ENCODE measurements at places on chromosomes 2 and 18.
A peak's percentile ranks its signal among the peaks of the same experiment; 100 is the strongest.

- no peak for DNase-seq
Observed at GRCh38 chr2:182187130-182187529, 201.5 kb downstream of the PPP1R1C start.

DNA sequence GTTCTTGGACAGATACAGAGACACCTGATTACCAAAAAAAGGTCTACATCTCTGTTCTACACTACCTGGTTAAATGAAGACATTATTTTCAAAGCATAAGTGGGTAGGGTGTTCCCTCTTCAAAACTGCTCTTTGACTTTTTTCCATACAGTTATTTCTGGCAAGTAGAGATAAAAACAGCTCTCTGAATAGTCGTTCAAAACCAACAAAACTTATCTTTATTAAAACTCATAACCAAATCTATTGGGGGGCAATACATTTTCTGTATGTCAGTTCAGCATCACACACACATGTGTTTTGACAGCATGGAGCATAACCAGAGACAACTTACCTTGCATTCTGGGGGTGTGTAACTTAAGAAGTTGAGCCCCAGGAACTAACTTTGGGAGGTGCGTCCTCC is 149.0 kb upstream of the EPC2 start:
- DNase-seq = no peak

- peak; percentile 6 for DNase-seq
Observed at GRCh38 chr2:174776223-174776622, 12.0 kb upstream of the CHRNA1 start.

GRCh38 chr2:118865106-118865505 is 17.7 kb upstream of the EN1 start:
- peak; percentile 37 for DNase-seq

DNA sequence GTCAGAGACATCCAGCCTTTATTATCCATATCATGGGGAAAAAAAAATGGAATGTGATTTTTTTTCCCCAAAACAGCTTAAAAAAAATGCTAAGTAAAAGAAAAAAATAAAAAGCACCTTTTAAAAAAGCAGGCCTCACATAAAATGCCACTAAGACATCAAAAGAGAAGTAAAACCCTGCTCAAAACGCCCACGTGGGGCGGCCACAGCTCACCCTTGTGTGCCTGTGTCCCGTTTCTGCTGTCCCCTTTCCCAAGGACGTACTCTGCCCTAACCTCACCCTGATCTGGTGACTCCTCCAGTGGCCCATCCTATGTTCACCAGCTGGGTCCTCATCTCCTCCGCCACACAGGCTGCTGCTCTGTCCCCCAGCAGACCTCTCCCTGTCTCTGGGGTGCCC is 125.4 kb downstream of the NEDD4L start:
- no peak for DNase-seq

GRCh38 chr2:214482728-214483127 is 71.9 kb downstream of the VWC2L start:
- peak; percentile 2 for DNase-seq

DNA sequence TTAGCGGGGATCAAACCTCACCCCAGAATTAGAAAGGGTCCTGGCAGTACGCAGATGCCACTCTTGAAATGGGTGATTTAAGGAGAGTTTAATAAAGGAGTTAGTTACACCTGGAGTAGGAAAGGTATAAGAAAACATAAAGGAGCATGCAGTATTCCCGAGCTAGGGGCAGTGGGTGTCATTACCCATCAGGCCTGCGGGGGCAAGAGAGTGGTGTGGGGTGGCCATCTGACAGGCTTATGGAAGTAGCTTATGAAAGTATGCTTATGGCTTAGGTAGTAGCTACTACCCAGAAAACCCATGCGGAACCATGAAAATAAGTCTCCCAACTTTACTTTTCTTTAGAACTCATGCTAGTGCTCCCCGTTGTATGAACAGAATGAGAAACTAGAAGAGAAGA is 568.9 kb upstream of the ACVR2A start:
- DNase-seq = peak; percentile 8

GRCh38 chr2:215272918-215273317 is 38.9 kb upstream of the ATIC start:
- no peak for DNase-seq

- DNase-seq = no peak
Observed at GRCh38 chr2:170535552-170535951, 179.6 kb upstream of the SP5 start.

DNA sequence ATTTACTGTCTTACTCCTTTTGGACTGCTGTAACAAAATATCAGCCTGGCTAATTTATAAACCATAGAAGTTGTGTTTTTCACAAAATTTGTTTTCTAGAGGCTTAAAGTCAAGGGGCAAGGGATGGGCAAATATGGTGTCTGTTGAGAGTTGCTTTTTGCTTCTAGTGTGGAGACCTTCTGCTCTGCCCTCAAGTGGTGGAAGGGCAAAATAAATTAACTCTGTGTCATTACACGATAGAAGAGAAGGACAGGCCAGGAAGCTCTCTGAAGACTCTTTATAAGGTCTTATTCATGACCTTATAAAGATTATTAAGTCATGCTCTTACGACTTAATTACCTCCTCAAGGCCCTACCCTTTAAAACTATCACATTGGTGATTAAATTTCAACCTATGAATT is 181.2 kb upstream of the LRATD1 start:
- peak; percentile 16 for DNase-seq

DNA sequence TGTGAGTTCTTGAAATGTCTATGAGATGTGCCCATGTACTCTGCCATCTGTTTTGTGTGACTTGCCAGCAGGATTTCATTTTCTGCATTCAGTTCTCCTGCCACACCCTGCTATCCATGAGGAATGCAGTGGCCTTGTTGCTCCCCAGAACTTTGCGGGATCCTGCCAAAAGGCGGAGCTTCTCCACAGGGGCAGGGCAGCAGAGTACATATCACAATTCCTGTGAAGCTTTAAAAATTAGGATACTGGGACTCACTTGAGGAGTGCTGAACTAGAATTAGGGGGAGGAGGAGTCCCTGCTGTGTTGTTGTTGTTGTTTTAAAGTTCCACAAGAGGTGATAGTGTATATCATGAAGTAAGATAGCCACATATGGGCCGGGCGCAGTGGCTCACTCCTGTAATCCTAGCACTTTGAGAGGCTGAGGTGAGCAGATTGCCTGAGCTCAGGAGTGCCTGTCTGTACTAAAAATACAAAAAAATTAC is 76.4 kb downstream of the TANC1 start:
- DNase-seq = no peak

DNA sequence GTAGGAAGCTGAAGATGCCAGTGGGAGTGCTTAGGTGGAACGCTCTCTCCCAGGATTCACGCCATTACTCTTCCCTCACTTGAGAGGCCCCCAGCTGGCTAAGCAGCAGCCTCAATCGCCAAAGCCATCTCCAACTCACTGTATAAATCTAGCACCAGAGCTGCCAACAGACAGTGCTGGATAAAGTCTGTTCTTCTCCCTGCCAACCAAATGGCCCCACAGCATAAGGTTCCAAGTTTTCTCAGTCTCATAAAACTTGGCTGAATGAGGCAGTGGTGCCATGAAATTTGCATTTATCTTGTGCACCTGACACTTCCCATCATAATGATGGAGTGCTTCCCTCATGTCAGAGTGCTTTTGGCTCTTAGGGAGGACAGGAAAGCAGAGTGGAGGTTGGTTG is 428.2 kb upstream of the ETAA1 start:
- no peak for DNase-seq

GRCh38 chr18:78861116-78861515 is 118.5 kb upstream of the SALL3 start:
- DNase-seq = no peak

- DNase-seq = no peak
Observed at GRCh38 chr18:39622431-39622830, 2056.8 kb upstream of the CELF4 start.

DNA sequence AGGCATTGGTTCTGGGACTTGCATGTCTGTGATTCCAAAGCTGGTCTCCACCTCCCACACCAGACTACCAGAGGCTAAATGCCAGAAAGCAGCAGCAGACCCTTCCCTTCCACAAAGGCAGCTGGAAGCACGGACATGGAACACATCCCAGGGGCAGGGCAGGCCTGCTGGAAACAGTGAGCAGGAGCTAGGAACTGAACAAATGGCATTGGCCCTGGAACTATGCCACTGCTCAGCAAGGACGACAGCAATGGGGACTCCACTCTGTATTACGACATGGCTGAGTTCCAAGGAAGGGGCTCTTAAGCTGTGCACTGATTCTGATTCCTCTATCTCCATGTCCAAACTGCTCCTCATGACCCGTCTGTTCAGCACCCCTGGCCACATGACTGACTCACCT is 77.8 kb upstream of the TFCP2L1 start:
- no peak for DNase-seq

DNA sequence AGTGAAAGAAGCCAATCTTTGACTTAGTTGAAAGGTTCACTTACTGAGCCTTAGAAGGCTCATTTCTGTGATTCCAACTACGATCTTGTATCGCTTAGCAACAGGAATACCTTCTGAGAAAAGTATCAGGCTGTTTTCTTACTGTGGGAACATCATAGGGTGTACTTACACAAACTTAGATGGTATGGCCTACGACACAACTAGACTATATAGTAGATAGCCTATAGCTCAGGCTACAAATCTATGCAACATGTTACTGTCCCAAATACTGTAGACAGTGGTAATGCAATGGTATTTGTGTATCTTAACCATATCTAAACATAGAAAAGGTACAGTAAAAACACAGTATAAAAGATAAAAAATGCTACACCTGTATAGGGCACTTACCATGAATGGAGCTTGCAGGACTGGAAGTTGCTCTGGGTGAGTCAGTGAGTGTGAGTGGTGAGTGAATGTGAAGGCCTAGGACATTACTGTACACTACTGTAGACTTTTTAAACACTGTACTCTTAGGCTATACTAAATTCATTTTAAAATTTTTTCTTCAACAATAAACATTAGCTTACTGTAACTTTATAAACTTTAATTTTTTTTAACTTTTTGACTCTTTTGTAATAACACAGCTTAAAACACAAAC is 148.8 kb upstream of the STON1 start:
- DNase-seq = no peak

- no peak for DNase-seq
Observed at GRCh38 chr2:40559175-40559574, 107.3 kb upstream of the SLC8A1 start.

DNA sequence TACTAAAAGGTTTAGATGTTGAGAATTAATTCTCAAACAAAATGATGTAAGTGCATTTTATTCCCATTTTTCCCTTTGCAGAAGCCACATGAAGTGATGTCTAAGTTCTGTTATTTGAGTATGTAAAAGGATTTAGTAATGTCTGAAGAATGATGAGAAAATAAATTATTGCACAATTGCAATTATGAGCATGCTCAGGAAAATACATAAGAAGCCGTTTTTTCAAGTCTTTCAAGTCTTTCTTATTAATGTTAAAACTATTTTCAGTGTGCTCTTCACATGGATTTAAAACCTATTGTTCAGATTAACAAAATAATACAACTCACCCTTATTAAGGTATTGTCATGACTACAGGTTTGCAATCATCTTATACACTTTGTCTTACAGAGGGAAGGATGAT is 331.4 kb upstream of the NETO1 start:
- DNase-seq = no peak

DNA sequence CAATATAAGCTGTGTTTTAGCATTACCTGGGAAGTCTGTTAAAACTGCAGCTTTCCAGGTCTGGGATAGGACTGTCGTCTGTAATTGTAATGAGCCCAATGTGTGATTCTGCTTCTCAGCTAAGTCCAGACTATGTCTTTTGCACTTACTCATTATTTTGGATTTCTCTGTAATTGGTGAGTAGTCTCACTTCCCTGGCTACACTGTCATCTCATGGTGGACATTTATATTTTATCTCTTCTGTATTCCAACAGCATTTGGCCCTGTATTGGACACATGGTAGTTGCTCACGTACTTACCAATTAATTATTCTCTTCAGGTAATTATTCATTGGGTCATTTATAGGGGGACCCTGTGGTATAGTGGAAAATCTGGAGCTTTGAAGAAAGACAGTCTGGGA is 28.0 kb downstream of the LHCGR start:
- no peak for DNase-seq

DNA sequence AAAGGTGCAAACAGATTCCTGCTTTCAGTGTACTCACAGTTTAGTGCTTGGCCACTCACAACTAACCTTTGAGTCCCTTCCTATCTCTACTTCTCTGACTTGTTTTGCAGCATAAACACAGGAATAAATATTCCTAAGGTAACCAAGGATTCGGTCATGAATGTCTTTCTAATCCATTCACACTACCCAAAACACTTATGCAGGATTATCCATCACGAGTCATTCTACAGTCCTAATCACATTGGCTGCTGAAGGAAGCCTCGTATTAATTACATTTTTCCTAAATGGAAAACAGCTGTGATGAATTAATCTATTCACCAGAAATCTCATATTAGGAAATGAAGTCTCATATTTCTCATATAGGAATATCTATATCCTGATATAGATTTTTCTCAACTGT is 16.3 kb downstream of the RDH14 start:
- DNase-seq = no peak

DNA sequence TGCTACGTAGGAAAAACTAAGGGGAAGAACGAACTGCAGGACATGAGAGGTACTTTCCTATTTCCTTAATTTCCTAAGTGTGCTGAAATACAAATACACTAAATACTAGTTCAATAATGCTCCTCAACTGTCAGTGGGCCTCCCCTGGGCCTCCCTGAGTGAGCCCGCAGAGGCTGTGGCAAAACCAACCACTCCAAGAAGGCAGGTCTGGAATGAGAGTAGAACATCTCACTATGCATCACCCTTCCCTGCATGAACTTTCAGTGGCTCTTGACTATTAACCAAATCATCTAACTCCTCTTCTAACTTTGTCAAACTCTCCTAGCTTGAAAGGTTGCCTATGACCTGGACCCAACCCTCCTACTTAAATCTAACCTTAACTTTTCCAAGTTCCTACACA is 84.6 kb downstream of the THADA start:
- no peak for DNase-seq

GRCh38 chr2:23518481-23519333 is 133.7 kb downstream of the KLHL29 start:
- no peak for DNase-seq

DNA sequence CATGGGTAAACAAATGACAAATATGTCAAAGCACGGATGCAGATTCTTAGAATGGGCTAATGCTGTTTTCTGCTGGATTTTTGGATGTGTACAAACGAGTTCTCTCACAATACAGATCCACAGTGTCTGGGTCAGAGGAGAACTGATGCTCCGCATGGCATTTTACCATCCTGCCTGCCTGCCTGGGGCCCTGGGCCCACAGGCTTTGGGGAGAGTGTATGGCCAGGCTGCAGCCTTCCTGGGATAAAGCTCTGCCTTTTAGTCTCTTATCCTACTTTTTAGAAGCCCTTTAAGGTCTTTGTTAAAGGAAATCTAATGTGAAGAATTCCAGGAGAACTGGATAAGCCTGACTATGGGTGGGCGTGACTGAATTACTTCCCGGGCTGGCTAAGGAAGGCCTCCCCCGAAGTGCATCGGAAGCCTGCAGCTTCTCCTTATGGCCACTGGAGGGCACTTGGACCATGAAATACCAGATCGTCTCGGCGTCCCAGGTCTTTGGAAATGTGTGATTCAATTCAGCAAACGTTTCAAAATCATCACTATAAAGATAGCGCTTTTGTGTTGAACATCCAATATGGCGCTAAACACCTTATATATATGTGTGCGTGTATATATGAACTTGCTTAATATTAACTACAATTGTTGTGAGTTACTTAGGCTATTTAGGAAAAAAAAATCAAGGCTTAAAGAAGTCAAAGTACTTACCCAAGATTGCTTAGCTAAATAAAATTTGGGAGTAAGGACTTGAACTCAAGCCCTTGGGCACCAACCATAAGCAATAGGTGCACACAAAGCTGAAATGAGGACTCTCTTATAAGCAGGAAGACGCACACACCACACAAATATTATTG is 15.2 kb upstream of the DNPEP start:
- DNase-seq = peak; percentile 84
